ENCODE measurements at places on chromosomes 7 and 10. TPM values are rescaled to one million over a fixed set of nuclear protein-coding genes. Genes with fewer than 3 reads are reported as not detected.

OPALIN gene
- not detected for total RNA-seq

IFIT3 gene
- total RNA-seq, result 18.0 TPM

MALRD1 gene
- total RNA-seq, result 0.08 TPM

ANKRD30A gene
- not detected for total RNA-seq

WDR86 gene
- total RNA-seq, result 1.7 TPM

LLCFC1 gene
- total RNA-seq, result not detected

SH2B2 gene
- total RNA-seq, result 7.0 TPM

SPDYE2B gene
- total RNA-seq, result not detected

NODAL gene
- not detected for total RNA-seq

SLC13A4 gene
- total RNA-seq, result not detected

SGMS1 gene
- 25.3 TPM for total RNA-seq

CALN1 gene
- not detected for total RNA-seq

HOXA3 gene
- total RNA-seq, result 8.1 TPM

TLL2 gene
- 0.26 TPM for total RNA-seq

C7orf25 gene
- 4.5 TPM for total RNA-seq

ANKRD2 gene
- total RNA-seq, result 2.5 TPM

HELLS gene
- 24.2 TPM for total RNA-seq
